ENCODE measurements at places on chromosomes 7 and 10. TPM values are rescaled to one million over a fixed set of nuclear protein-coding genes. Genes with fewer than 3 reads are reported as not detected.

DNA sequence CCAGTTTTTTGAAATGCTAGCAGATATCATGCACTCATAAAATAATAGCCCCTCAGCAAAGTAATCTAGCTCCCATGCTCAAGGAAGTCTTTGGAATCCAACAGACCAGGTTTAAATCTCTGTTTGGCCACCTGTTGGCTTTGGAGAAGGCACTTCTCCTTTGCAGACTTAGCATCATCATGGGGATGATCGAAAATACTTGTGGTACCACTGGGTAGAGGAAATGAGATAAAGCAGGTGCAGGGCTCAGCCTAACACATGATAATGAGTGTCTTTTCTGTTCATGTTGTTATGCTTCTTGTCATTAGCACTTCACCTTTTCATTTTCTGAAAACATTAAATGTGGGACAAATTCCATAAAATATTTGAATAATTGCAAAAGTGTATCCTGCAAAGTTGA is 67.4 kb downstream of the LRRC18 start:
- no peaks in the 10 kb centered on the region for H3K36me3 ChIP-seq
- H3K27ac ChIP-seq = no peak overlapping the region
- H3K4me3 ChIP-seq = no peak overlapping the region
- no peaks in the 10 kb centered on the region for H3K4me1 ChIP-seq

DNA sequence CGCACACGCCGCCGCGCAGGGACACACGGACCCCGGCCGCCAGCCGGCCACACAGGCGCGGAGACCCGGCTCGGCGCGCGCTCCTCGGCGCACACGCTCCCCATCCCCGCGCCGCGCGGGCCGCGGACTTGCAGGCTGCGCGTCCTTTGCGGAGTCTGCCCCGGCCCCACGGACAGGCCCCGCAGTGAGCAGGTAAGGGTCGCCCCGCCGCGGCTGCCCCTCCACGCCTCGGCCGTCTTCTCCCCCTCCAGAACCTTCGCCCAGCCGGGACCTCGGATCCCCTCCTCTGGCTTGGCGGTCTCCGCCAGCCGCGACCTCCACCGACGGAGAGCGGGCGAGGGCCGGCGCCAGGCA is 356 bp downstream of the ADCYAP1R1 start:
- H3K27ac ChIP-seq = no peak overlapping the region
- peaks cover 44% of the 10 kb centered on the region for H3K27me3 ChIP-seq
- DNase-seq = no peak
- peaks cover 2% of the 10 kb centered on the region for H3K4me1 ChIP-seq
- H3K4me3 ChIP-seq = no peak overlapping the region
- no peaks in the 10 kb centered on the region for H3K36me3 ChIP-seq

GRCh38 chr10:62047228-62047892 is 145.9 kb downstream of the ARID5B start:
- H3K4me3 ChIP-seq = peak overlapping the region; percentile 70
- H3K27ac ChIP-seq = peak overlapping the region; percentile 98
- H3K4me1 ChIP-seq = peaks cover 84% of the 10 kb centered on the region
- peaks cover 68% of the 10 kb centered on the region for H3K36me3 ChIP-seq

- H3K4me3 ChIP-seq = no peak overlapping the region
- no peaks in the 10 kb centered on the region for H3K36me3 ChIP-seq
- H3K27ac ChIP-seq = no peak overlapping the region
- H3K4me1 ChIP-seq = no peaks in the 10 kb centered on the region
- DNase-seq = no peak
These were observed 355.0 kb downstream of the GLRX3 start for GRCh38 chr10:130491011-130491692.

DNA sequence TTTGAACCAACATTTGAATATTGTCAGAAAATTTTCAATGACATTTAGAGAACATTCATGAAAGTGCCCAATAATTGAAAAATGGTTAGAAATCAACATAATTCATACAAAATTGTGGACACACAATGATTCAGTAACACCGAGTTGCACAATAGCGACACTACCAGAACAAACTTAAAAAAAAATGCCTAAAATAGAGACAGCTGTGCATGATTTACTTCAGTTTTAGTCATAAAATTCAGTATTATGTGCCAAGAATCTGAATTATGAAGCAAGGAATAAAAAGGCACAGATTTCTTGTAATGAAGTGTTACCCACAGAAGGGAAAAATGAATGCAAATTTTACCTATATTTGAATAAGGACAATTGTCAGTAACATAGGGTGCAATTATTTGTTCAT is 396.0 kb downstream of the SEMA3D start:
- no peak overlapping the region for H3K27ac ChIP-seq
- H3K27me3 ChIP-seq = no peaks in the 10 kb centered on the region
- H3K4me1 ChIP-seq = peaks cover 2% of the 10 kb centered on the region
- H3K4me3 ChIP-seq = no peak overlapping the region
- no peak for DNase-seq
- H3K36me3 ChIP-seq = no peaks in the 10 kb centered on the region

GRCh38 chr10:117350909-117351308 is 24.3 kb downstream of the PDZD8 start:
- no peak for DNase-seq
- peaks cover 45% of the 10 kb centered on the region for H3K4me1 ChIP-seq
- no peaks in the 10 kb centered on the region for H3K27me3 ChIP-seq
- no peak overlapping the region for H3K27ac ChIP-seq
- no peak overlapping the region for H3K4me3 ChIP-seq
- peaks cover 14% of the 10 kb centered on the region for H3K36me3 ChIP-seq

GRCh38 chr7:53539558-53539957 is 504.1 kb downstream of the POM121L12 start:
- no peak overlapping the region for H3K27ac ChIP-seq
- H3K4me3 ChIP-seq = no peak overlapping the region
- no peaks in the 10 kb centered on the region for H3K27me3 ChIP-seq
- H3K4me1 ChIP-seq = no peaks in the 10 kb centered on the region
- no peak for DNase-seq
- no peaks in the 10 kb centered on the region for H3K36me3 ChIP-seq

- no peak overlapping the region for H3K27ac ChIP-seq
- H3K4me1 ChIP-seq = no peaks in the 10 kb centered on the region
- H3K4me3 ChIP-seq = no peak overlapping the region
- no peak for DNase-seq
These were observed 137.3 kb downstream of the AGMO start for GRCh38 chr7:15424468-15424867.

The SPAM1 gene
- total RNA-seq = not detected

DNA sequence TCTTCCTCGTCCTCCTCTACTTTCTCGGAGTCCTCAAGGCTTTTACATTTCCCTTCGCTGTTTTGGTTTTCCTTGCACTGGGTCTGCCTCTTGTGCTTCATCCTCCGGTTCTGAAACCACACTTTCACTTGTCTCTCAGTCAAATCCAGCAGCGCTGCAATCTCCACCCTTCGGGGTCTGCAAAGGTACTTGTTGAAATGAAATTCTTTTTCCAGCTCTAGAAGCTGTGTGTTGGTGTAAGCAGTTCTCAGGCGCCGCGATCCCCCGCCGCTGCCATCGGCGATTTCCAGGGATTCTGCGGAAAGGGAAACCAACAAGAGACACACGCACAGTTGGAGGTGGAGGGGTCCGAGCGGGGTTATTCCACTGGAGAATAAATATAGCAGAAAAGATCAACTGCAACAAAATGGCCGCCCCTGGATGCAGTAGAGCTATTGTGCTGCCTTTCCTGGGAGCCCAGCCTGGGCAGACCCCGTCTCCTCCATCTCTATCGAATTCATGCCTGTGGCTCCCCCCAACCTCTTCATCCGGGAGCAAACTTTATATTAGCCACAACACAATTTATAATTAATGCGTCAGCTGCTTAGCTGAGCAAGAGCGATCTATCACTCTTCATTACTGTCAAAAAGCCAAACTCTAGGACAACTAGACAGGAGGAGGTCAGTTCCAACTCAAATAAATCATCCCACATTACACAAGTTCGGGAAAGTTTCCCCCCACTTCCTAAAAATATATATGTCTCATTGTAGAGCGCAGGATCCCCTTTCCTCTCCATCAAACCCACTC is 1.1 kb downstream of the HOXA2 start:
- no peak overlapping the region for H3K27ac ChIP-seq
- no peak overlapping the region for H3K4me3 ChIP-seq
- H3K4me1 ChIP-seq = peaks cover 21% of the 10 kb centered on the region
- peaks cover 2% of the 10 kb centered on the region for H3K36me3 ChIP-seq
- peaks cover 94% of the 10 kb centered on the region for H3K27me3 ChIP-seq

DNA sequence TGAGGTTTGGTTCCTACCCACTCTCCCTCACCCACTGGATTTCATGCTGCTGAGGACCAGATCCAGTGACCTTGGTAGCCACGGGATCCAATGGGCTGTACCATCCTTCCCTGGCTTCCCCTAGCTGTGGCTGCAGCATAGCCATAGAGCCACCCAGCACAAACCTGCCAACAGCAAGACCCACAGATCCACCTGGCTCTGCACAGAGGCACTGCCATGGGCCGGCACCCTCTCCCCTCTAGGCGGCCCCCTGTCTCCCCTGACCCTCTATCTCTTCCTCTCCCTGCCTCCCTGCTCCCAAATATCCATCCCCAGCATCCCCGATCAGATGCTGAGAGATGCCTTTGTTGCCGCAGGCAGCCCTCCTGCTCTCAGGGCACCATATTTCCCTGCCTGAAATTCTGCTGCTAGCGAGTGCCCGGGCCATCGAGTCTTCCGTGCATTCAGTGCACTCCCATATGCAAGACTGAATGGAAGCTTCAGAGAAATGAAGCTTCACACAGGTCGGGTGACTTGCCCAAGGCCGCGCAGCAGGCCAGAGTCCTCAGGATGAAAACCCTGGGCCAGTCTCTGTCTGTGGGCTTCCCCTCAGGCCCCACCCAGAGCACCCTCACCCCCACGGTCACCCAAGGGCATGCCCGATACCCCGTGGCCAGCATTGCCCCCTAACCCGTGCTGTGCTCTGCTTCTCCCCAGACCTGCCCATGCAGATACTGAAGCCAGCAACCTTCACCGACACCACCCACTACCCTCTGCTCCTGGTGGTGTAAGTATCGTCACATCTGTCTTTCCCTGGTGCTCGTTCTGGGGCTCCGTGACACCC is 130.8 kb downstream of the PAXIP1 start:
- no peak overlapping the region for H3K4me3 ChIP-seq
- peaks cover 7% of the 10 kb centered on the region for H3K4me1 ChIP-seq
- DNase-seq = no peak
- no peaks in the 10 kb centered on the region for H3K36me3 ChIP-seq
- no peak overlapping the region for H3K27ac ChIP-seq

DNA sequence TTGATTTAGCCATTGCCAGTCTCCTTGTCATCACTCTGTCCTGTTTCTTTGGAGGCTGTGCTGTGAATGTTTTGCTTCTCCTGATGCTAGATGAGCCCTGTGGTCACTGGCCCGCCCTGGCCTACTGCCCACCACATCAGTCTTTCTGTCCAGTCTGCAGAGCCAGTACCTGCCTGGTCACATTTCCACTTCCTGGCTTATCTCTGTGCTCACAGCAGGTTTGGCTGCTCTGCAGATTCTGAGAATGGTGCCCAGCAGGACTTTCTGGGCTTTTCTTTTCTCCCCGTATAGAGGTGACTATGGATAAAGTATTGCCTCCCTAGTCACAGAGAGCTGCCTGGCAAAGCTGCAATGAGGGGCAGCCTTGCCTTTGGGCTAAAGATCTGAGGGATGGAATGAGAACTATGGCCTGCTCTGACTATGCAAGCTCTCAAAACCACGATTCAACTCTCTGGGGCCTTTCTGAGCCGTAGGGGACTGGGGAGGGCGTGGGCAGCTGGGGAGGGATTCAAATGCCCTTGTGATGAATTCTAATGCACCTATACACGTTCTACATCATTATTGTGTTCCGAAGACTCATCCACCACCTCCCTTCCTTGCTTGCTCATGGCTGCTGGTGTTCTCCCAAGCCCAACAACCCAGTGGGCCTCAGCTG is 410.4 kb upstream of the NPVF start:
- H3K36me3 ChIP-seq = no peaks in the 10 kb centered on the region
- no peak overlapping the region for H3K27ac ChIP-seq
- no peak for DNase-seq
- no peaks in the 10 kb centered on the region for H3K27me3 ChIP-seq

DNA sequence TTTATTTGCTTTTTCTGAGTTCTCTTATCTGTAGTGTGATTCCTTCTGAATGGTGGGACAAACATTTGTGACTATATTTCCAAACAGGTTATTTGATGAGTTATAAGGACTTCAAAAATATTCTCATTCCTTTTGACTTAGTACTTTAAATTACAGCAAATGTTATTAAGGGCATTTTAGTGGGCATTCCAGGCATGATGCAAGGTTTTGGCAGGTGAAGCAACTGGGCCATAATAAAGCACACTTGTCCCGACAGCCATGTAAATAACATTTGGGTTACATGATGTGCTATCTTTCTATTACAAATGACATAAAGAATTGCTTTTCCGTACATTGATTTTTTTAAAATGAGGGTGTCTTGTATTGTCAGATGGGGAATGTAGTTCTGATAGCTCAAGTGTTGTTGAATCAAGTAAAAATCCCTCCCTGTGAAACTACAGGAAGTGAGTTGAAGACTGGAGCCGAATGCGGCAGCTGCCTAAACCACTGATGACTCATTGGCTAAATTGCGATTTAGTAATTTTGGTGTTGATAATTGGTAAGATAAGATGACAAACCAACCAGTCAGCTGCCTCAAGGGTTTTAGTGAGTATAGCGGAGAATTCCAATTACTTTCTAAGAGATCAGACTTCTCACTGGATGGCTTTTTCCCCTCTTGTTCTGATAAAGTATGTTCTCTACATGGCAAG is 231.3 kb upstream of the NPY start:
- DNase-seq = no peak
- no peak overlapping the region for H3K4me3 ChIP-seq
- no peaks in the 10 kb centered on the region for H3K36me3 ChIP-seq
- peaks cover 25% of the 10 kb centered on the region for H3K27me3 ChIP-seq
- no peaks in the 10 kb centered on the region for H3K4me1 ChIP-seq

DNA sequence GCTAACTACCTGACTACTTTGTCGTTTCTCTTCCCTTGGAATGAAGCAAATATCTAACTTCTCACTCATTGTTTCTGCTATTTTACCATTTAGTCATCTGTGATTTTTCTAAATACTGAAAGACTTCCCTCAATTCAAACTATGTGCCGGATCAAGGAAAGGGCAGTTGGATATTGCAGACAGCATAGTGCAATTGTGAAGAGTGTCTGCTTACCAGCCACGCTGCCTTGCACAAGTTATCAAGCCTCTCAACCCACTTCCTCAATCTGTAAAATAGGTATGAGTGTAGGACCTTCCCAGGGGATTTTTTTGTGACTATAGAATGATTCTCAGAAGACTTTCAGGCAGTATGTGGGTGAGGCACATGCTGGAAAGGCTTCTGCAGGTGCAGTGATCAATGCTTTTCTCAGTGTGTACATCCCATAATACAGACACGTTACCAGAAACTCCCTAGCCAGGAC is 54.3 kb downstream of the EGFR start:
- H3K27ac ChIP-seq = no peak overlapping the region
- H3K4me1 ChIP-seq = peaks cover 11% of the 10 kb centered on the region
- H3K36me3 ChIP-seq = no peaks in the 10 kb centered on the region
- H3K27me3 ChIP-seq = peaks cover 31% of the 10 kb centered on the region
- no peak overlapping the region for H3K4me3 ChIP-seq

The ATG9B gene
- total RNA-seq = 12.3 TPM
